ENCODE measurements at places on chromosomes 11 and 22.

GRCh38 chr22:39255449-39256185, 10.8 kb upstream of the PDGFB start:
- DNase-seq: no peak

DNA sequence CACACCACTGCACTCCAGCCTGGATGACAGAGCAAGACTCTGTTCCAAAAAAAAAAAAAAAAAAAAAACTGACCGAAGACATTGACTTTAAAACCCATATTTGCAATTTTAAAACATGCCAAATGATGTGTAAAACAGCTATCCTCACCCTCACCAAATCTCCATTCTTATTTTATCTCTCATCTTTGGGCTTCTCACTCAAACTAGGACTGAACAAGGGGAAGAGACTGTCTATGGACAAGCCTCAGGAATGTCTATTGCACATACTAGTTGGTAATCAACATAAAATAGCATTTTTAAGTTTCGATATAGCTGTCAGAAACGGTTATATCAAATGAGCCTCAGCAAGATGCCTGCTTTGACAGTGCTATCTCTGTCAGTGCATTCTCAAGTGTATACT, 7.9 kb upstream of the CHRNA10 start:
- DNase-seq: no peak

DNA sequence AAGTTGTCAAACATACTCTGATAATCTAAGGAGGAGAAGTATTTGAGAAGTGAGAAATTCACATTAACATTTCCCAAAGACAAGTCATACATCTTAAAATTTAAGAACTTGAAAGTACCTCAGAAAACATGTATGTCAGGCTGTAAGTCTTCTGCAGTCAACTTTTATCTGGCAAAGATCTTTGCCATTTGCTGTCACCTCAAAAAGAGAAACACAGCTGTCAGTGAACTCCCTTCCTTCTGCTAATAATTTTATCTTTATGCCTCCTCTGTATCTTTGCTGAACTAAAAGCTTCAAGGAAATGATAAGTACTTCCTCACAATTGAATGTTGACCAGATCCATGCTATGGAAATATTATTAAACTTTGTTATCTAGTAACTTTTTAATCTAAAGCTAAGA, 18.7 kb downstream of the TTC17 start:
- DNase-seq: no peak

- no peak for DNase-seq
Observed at GRCh38 chr22:45548991-45549761, 46.5 kb downstream of the FBLN1 start.

DNA sequence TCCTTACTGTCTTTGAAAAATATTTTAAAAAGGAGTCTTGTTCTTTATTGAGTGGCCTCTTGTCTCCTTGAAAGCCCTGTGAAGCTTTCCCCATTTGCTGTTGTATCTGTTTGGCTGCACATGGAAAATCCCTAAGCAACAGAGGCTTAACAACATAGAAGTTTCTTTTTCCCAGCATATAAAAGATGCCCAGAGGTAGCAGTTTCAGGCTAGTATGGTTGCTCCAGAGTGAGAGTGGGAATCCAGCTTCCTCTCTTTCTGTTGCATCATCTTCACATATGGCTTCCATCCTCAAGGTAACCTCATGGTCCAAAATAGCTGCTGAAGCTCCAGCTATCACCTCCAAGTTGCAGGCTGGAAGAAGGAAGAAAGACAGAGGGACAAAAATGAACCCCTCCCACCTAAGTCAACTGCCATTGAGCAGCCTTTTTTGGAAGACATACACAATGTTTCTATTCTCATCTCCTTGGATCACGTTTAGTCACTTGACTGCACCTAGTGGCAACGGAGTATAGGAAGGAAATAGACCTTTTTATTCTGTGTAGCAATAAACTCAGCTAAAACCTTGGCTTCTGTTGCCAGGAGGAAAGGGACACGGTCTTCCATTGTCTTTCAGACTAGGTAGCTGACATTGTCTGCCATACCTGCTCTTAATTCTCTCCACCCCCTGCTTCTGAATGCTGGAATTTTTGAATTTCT, 5.3 kb downstream of the CSF2RB start:
- no peak for DNase-seq

GRCh38 chr22:31616315-31616980, 45.6 kb downstream of the PISD start:
- DNase-seq: no peak

- DNase-seq: no peak
Observed at GRCh38 chr22:17703811-17704210, 65.3 kb downstream of the BCL2L13 start.

DNA sequence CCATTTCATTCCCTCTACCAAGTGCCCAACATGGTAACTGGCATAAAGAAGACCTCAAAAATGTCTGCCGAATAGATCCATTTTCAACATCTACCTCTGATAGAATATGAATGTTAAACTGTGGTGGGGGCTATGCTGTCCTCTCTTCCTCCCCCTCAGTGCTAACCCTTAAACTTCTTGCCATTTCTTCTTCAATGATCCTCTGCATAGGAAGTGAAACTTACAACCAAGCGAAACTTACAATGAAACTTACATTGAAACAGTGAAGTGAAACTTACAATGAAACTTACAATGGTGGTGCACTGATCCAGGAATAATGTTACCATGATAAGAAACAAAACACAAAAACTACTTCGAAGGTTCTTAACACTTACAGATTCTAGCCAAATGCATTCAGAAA, 4.7 kb downstream of the RTCB start:
- DNase-seq: no peak

GRCh38 chr11:56889986-56890385, 98.7 kb upstream of the OR5AK2 start:
- DNase-seq: no peak

DNA sequence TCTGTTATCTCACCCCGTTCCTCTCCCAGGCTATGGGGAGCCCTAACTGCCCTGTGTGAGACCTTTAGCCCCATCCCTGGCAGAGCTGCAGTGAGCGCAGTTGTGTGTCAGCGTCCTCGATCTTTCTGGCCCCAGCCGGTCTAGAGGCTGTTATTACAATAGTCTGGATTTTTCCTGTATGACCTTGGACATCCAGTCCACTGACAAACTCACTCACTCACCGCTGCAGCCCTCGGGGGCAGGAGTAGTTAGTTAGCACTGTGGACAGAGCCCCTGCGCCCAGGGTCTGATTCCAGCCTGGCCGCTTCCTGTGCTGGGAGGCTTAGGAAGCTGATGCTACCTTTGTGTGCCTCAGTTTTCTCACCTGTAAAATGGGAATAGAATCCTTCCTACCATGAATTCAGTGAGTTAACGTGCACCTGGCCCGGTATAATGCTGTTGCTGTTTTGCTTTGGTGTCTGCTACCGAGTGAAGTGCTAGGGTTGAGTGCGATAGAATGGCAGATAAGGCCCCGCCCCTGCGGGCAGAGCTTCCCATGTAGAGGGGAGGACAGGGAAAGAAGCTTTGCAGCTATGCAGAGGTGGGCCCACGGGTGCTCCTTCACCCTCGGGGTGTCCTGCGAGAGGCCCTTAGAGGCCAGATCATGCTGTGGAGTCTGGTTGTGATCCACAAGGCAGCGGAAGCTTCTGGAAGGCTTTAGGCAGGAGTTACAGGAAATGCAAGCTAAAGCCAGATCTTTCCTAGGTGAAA, 3.0 kb downstream of the LRP5 start:
- no peak for DNase-seq

- no peak for DNase-seq
Observed at GRCh38 chr11:37946155-37946766, 1348.2 kb upstream of the RAG2 start.

DNA sequence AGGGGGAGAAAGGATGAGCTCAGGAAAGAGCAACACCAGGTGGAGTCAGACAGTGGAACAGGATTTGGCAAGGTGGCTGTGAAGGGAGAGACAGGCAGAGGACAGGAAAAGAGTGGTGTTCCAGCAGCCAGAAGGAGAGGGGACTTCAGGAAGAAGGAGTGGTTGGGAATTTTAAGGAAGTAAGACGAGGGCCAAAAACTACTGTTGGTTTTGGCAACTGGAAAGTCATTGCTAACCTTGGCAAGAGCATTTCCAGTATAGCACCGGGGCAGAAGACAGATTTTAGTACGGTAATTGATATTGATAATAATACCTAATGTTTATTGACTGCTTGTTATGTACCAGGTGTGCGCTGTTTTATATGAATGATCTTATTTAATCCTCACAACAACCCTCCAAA, 15.4 kb upstream of the DDX6 start:
- no peak for DNase-seq

- DNase-seq: no peak
Observed at GRCh38 chr11:103488579-103488978, 379.4 kb downstream of the DYNC2H1 start.

GRCh38 chr22:17823226-17823625, 49.0 kb upstream of the BID start:
- no peak for DNase-seq

DNA sequence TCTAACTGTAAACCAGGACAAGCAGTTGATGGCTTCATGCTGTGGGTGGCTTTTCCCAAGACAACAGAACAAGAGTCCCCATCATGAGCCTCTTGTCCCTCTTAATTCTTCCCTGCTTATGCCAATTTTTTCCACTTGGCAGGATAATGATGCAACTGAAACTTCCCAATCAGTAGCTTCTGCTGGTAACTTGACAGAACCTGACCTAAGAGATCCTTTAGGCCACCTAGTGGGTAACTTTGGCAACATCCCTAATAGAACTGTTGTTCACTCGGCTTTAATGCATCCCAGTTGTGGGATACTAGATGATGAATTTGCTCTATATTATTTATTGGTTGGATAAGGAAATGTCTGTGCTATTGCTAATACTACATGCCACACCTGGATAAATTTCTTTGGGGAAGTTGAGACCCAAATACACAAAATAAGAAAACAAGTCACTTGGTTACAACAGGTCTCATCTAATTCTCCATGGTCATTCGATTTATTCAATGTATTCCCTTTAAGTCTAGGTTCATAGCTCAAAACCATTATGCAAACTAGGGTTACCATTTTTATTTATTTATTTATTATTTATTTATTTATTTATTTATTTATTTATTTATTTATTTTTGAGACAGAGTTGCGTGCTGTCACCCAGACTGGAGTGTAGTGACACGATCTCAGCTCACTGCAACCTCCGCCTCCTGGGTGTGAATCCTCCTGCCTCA, 41.4 kb upstream of the NFAM1 start:
- no peak for DNase-seq

- no peak for DNase-seq
Observed at GRCh38 chr22:46749682-46750529, 11.9 kb upstream of the CERK start.

DNA sequence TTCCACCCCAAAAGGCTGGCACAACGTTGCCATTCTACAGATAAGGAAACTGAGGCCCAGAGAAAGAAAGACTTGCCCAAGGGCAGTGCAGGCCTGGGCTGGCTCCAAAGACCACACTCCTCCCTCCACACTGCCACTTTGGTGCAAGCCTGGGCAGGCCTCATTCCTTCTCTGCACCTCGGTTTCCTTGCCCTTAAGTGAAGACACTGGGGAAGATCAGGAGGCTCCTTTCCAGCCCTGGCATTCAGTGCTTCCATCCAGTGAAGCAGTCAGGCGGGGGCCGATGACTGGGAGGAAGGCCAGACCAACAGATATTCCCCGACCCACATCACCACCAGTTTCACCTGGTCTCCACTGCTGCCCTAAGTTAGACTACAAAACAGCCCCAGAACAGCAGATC, 18.3 kb upstream of the TCF20 start:
- DNase-seq: no peak

DNA sequence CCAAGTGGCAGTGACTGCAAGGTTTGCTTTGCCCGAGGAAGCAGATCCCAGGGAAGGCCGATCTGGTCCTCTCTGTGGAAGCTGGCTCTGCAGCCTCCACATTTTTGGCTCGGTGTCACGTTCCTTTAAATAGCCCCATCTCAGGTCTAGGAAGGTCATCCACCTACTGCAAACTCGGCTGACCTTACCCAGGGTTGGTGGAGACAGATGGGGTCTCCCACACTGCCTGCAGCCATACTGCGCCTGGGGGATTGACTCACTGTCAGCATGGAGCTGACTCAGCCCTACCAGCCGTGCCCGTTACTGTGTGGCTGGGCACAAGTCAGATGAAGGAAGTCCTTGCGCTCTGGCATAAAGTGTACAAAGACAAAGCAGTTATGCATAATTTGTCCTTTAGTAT, 16.9 kb downstream of the CDPF1 start:
- no peak for DNase-seq

DNA sequence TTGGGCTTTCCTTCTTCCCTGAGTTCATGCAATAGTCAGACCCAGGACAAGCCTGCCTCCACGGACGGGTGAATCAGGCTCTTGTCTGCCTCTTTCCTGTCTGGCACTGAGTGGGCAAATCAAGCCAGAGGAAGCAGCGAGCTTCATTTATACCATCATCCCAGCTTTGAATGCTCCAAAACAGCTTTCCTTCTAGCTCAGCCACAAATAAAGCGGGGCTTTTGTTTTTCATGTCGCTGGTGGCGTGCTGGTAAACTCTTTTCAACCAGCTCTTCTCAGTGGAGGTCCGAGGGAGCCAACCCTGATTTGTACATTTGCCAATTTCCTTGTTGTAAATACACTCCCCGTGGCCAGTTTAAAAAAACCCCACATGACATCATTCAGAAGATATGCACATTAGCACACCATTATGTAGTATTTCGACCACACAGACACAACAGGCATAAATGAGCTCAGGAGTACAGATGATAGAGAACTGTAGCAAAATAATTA, 8.6 kb downstream of the C11orf91 start:
- DNase-seq: no peak

GRCh38 chr11:93744669-93745004, 3.2 kb downstream of the C11orf54 start:
- DNase-seq: no peak

Data from GM18507 (cell line).